PC-9 (cell line): ENCODE measurements at places on chromosomes 3 and 15.
A peak's percentile ranks its signal among the peaks of the same experiment; 100 is the strongest.

- H3K27ac ChIP-seq: no peak overlapping the region
- no peak for DNase-seq
- H3K36me3 ChIP-seq: no peaks in the 10 kb centered on the region
- H3K4me1 ChIP-seq: no peaks in the 10 kb centered on the region
- H3K27me3 ChIP-seq: no peaks in the 10 kb centered on the region
These were observed 85.2 kb upstream of the HERC1 start for GRCh38 chr15:63918901-63919348.

- H3K4me3 ChIP-seq: no peak overlapping the region
- DNase-seq: no peak
- no peaks in the 10 kb centered on the region for H3K27me3 ChIP-seq
These were observed 51.8 kb upstream of the FURIN start for GRCh38 chr15:90816401-90817116.

DNA sequence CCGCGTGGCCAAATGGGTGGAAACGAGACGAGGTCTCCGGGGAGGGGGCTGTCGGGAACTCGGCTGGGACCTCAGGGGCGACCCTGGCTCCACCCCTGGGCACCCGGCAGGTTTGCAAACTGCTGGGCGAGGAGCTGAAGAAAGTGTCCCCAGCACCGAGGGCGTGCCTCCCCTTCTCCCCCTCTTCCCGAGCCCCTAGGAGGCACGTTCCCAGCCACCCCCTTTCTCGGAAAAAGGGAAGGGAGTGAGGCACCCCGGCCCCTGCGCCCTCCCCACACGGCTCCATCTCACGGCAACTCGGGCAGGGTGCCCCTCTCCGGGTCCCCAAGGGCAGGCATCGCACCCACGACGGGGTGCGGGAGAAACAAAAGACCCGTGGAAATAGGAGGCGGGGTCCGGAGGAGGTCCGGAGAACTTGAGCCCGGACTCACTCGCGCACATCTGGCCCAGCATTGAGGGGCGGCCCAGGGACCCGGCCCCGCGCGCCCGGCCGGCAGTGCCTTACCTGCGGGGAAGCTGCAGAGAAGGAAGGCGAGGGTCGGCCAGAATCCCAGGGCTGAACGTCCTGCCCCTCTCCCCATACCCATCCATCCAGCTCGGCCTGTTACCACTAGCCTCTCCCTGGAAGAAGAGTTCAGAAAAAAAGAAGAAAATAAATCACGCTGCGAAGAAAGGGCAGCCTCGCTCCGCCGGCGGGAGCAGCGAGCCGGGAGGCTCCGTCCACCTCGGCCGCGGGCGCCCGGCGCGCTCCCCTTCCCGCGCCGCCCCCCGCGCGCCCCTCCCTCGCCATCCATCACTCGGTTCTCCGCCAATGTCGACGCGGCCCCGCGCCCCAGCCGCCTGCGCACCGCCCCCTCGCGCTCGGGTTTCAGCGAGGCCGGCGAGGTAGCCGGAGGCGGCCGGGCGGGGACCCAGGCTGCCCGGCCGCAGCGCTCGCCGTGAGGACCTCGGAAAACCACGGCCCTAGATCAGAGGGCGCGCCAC, 16.3 kb downstream of the RGMA start:
- H3K27ac ChIP-seq: no peak overlapping the region
- peak; percentile 60 for DNase-seq
- H3K4me3 ChIP-seq: peak overlapping the region; percentile 79
- peaks cover 19% of the 10 kb centered on the region for H3K27me3 ChIP-seq
- H3K36me3 ChIP-seq: no peaks in the 10 kb centered on the region
- peaks cover 9% of the 10 kb centered on the region for H3K4me1 ChIP-seq

DNA sequence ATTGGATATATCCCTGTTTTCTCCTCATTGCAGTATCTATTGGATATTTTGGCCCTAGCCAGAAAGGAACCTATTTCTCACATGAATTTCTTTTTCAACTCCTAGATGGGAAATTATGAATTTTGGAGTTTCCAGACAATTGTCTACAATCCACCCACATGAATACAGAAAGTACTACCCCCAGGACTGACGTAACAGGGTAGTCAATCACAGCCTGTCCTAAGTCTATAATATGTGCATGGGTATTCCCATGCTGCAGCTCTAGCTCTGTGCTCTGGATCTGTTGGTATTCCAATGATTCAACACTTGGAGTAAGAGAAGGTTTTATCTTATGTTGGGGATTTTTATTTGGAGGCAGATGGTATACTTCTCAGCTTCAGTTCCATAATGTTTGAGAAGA, 393.1 kb upstream of the ARRDC4 start:
- 0 out of 2 replicates have a peak, but pooled peaks cover 5% of the 10 kb centered on the region for H3K27me3 ChIP-seq
- H3K27ac ChIP-seq: no peak overlapping the region
- DNase-seq: no peak
- H3K4me1 ChIP-seq: no peaks in the 10 kb centered on the region

DNA sequence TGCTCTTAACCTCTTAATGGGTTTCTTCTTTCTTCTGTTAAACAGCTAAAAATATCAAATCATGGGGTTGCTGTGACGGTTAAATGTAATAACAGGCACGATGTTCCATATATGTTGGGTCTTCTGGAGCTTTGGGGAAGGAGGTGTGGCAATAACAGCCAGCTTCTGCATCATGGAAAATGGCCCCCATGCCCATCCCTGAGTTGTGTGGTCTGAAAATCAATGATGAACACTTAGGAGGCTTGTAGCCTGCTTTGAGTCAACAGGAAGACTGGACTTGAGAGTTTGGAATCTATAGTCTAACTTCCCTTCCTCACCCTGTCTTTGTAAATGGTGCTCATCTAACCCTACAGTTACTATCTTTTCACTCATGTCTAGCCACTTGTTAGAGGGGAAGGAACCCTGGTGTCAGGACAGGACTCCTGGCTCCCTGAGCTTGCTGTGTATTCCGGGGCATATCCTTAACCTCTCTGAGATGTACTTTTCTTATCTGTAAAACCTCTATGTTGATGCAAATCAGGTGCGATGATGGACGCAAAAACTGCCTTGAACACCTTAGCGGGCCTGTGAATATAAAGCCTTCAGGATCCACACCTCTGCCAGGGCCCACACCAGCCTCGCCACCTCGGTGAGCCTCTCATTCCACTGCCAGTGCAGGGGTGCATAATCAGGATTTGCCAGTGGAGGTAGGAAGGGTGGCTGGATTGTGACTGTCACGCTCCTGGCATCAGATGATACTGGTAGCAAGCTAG, 27.5 kb downstream of the SMAD3 start:
- H3K4me3 ChIP-seq: no peak overlapping the region
- peaks cover 72% of the 10 kb centered on the region for H3K4me1 ChIP-seq
- peaks cover 31% of the 10 kb centered on the region for H3K36me3 ChIP-seq
- no peak for DNase-seq
- H3K27ac ChIP-seq: peak overlapping the region; percentile 96; the same call in 1 of the 2 replicates

DNA sequence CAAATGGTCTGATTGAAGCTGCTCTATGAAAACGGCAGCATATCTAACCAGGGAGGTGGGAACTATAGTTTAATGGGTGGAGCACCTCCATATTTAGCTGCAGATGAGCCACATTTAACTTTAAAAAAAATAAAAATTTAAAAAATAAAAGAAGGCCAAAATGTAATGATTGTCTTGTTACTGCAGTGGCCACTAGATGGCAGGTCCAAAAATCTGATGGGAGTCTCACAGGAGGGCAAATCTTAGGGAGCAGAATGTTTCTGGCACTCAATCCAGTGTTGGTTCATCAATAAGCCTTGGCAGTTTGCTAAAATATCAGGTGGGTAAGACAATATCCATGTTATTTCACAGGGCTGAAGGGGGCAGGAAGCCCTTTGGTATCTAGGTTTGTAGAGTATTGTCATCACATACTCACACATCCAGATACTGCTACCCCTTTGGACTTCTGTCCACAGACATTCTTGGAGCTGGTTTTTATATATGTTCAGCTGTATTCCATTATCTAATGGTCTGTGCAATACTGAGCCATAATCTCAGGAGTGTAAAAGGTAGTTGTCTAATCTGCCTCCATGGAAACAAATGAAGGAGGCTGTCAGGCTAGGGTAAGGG, 233.3 kb downstream of the TIGIT start:
- no peaks in the 10 kb centered on the region for H3K36me3 ChIP-seq
- no peaks in the 10 kb centered on the region for H3K4me1 ChIP-seq
- no peak for DNase-seq
- H3K4me3 ChIP-seq: no peak overlapping the region
- H3K27ac ChIP-seq: no peak overlapping the region

DNA sequence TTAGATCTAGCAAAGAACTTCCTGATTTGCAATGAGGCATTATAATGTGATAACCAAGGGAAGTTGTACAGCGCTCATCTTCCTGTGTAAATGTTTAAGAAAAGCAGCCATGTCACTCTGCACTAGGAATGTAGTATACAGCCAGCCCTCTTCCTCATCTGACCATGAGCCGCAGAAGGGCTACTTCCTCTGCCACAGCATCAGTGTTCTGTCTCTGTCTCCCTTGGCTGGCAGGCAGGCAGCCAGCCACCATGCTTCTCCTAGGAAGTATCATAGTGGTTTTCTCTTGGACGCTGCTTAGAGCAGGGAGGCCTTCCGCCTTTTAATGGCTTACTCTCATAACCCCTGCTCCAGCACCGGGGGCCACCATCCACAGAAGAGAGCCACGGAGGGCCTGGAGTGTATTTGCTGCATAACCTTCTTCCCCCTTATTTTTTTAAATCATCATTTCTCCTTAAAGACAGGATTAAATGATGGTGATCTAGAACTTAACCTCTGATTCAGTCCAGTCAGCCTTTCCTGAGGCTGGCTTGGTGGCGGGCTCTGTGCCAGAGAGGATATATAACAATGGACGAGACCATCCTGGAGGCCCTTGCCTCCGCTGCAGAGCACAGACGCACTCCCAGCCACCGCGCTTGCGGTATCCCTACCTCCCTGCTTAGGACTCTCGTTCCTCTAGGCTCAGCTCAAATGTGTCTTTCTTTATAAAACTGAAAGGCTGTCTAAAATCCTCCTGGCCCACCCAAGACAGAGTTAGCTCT, 57.3 kb upstream of the PLXNA1 start:
- no peaks in the 10 kb centered on the region for H3K27me3 ChIP-seq
- no peaks in the 10 kb centered on the region for H3K36me3 ChIP-seq
- DNase-seq: no peak
- no peak overlapping the region for H3K27ac ChIP-seq
- H3K4me3 ChIP-seq: no peak overlapping the region

- H3K36me3 ChIP-seq: no peaks in the 10 kb centered on the region
- H3K27me3 ChIP-seq: no peaks in the 10 kb centered on the region
- H3K27ac ChIP-seq: no peak overlapping the region
These were observed 643.7 kb upstream of the NAALADL2 start for GRCh38 chr3:174215456-174215855.

DNA sequence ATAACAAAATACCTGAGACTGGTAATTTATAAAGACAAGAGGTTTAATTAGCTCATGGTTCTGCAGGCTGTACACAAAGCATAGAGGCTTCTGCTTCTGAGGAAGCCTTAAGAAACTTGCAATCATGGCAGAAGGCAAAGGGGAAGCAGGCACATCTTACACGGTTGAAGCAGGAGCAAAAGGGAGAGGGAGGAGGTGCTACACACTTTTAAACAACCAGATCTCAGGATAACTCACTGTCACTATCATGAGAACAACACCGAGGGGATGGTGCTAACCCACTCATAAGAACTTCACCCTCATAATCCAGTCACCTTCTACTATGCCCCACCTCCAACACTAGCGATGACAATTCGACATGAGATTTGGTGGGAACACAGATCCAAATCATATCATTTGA, 54.4 kb downstream of the ATP8B4 start:
- no peak overlapping the region for H3K27ac ChIP-seq
- no peaks in the 10 kb centered on the region for H3K27me3 ChIP-seq
- H3K4me3 ChIP-seq: no peak overlapping the region
- H3K4me1 ChIP-seq: no peaks in the 10 kb centered on the region
- DNase-seq: no peak

GRCh38 chr15:45263854-45264253, 11.8 kb downstream of the SLC28A2 start:
- H3K4me1 ChIP-seq: no peaks in the 10 kb centered on the region
- H3K27me3 ChIP-seq: no peaks in the 10 kb centered on the region
- H3K4me3 ChIP-seq: no peak overlapping the region
- H3K27ac ChIP-seq: no peak overlapping the region

DNA sequence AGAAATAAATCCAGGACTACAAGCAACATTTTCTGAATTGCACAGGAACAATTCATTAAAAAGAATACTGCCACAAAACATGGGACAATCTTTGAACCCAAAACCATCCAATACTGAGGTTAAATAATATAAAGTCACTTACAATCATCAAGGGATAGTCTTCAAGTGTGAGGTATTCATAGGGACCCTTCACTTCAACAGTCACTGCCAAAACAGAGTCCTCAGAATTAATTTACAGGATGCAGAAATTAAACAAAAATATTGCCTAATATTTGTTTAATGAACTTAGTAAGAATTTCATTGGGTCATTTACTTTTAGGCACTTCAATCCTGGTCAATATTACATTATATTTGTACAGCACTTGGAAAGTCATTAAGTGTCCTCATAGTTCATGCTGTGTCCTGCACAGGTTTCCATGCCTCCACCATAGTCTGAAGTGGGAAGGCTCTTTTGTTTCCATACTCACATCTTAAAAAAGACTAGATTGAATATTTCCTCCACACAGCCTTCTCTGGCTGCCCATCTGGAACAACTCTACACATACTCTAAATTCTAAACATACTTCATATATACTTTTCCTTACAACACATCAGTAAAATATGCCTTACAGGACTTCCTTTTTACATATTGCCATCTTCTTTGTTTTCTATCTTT, 31.6 kb upstream of the VPS39 start:
- H3K4me3 ChIP-seq: no peak overlapping the region
- H3K27ac ChIP-seq: no peak overlapping the region
- H3K27me3 ChIP-seq: no peaks in the 10 kb centered on the region
- H3K36me3 ChIP-seq: 0 out of 2 replicates have a peak, but pooled peaks cover 5% of the 10 kb centered on the region
- DNase-seq: no peak
- H3K4me1 ChIP-seq: no peaks in the 10 kb centered on the region

GRCh38 chr3:184349563-184350470, 11.6 kb downstream of the CLCN2 start:
- peaks cover 3% of the 10 kb centered on the region; the same call in 1 of the 2 replicates for H3K4me1 ChIP-seq
- no peaks in the 10 kb centered on the region for H3K36me3 ChIP-seq
- no peak for DNase-seq
- H3K4me3 ChIP-seq: no peak overlapping the region
- H3K27ac ChIP-seq: no peak overlapping the region
- no peaks in the 10 kb centered on the region for H3K27me3 ChIP-seq

DNA sequence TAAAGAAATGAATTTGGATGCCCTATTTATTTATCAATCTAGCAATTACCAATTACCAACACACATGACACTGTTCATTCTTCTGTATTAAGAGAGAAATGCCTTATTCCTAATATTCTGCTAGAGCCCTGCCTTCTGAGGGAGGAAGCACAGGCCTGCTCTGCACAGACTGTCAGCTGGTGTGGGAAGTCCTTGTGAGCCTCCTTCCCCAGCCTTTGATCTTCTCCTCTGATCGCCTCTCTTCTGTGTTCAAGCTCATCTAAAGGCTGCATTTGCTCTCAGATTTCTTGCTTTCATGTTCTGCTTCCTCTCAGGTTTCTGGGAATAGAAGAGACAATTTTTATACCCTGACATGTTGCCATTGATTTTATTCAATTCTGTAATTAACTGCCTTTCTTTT, 290.6 kb upstream of the UMPS start:
- no peak overlapping the region for H3K27ac ChIP-seq
- peaks cover 35% of the 10 kb centered on the region for H3K27me3 ChIP-seq
- H3K4me3 ChIP-seq: no peak overlapping the region
- DNase-seq: no peak
- no peaks in the 10 kb centered on the region for H3K4me1 ChIP-seq
